ENCODE measurements at places on chromosomes 16 and 17.

DNA sequence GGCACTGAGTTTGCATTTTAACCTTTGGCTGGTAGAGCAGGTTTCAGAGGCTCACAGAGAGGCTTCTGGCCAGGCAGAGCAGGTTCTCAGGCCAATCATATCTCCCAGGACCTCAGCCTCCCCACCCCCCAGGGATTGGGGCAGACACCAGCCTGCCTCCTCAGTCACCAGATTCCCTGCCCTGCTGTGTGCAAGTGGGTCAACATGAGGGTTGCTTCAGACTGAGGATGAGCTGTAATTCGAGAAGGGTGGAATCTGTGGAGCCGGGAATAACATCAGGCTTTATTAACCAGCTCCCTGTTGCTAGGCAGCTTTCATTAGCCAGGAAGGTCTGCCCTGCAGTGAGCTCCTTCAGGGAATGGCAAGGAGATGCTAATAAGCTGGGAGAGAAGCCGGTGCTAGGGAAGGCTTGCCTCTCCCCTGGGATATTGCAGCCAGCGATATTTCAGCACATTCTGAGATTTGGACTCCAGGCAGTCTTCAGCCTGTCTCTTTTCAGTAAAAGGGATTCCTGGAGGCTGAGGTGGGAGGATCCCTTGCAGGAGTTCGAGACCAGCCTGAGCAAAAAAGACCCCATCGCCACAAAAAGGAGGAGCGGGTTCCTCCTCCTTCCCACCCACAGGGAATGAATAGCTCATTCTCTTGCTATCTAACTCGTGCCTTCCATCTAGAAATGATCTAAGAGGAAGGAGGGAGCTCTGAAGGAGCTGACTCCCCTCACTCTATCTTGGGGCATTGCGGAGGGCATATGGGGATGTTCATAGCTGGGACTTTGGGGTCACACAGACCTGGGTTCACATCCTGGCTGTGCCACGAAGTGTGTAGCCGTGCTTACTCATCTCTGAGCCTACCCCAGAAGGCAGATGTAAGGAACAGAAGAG, 10.7 kb downstream of the SGSM2 start:
- no peak for DNase-seq

DNA sequence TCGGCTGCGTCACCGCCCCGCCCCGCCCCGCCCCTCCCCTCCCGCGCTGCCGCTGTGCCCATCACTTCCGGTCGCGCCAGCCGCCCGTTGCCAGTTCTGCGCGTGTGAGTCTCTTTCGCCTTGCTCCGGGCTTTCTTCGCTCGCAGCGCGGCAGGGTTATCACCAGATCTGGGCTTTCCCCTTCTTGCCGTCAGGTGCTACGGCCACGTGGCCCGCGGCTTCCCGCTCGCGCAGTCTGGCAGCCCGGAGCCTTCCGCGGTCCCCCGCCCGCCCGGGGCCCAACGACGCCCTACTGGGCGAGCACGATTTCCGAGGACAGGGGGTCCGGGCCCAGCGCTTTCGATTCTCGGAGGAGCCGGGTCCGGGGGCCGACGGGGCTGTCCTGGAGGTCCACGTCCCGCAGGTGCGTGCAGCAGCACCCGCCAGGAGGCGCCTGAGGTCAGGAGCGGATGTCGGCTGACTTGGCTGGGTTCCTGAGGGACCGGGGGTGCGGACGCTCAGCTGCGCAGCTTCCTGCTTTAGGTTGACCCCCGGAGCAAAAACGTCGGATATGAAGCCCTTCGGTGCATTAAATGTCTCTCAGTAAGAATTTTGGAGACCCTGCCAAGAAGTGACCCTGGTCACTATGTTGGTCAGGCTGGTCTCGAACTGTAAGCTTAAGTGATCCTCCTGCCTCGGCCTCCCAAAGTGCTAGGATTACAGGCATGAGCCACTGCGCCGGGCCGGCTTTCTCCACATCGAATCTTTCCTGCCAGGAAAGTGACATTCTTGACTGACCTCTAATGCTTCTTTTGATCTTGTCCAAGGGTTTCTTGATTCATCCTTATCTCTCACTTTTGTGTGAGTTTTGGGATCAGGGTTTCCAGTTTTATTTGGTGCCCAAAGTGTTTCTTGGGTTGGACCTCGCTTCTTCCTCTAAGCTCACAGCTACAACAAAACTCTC, at the start of gene METTL23:
METTL23 (plus strand) TSS at position 64 of the 943 bp plus-strand sequence. CDS start 2,872 bp downstream, outside the sequence.
- DNase-seq, result peak; percentile 74

DNA sequence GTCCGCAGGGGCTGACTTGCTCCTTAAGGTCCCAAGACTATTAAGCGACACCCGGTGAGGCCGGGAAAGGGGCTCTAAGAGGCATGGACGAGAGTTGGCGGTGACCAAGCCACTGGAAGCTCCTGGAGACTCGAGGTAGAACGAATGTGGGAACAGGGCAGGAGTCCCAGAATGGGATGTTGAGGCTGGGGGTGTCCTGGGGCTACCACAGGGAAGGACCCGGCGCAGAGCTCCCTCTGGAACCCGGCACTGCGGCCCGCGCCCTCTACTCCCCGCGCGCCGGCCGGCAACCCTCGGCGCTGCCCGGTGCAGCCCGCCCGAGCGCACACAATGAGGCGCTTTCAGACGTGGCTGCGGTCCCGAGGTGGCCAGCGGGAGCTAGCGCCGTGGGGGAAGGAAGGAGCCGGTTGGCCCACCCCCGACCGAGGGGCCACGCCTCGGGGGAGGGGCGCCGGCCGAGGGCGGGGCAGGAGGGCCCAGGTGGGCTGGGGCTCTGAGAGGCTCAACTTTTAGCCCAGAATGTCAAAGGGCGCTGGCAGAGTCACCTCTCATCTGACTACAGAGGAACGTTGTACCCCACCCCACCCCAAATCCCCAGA, at the start of gene CHST6:
CHST6 (minus strand) TSS at position 366 of the 599 bp plus-strand sequence. CDS start 15,613 bp downstream, outside the sequence.
- peak; percentile 31 for DNase-seq

DNA sequence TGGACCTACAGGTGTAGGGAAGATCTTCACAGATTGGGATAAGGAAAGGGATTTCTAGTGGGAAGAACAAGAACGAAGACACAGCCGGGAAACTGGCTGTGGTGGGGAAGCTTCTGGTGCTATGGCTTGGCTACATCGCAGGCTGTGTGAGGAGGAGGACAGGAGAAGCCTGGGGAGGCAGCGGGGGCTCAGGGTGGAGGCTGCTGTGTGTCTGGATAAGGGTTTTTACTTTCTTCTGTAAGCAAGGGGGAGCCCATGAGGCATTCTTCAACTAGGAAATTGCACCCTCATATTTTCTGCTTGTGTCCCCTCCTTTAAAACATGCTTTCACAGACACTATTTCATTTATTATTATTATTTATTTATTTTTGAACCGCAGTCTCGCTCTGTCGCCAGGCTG, 2.9 kb upstream of the RHBDF2 start:
- no peak for DNase-seq

- no peak for DNase-seq
Observed at GRCh38 chr17:82893779-82894178, 54.0 kb upstream of the ZNF750 start.

DNA sequence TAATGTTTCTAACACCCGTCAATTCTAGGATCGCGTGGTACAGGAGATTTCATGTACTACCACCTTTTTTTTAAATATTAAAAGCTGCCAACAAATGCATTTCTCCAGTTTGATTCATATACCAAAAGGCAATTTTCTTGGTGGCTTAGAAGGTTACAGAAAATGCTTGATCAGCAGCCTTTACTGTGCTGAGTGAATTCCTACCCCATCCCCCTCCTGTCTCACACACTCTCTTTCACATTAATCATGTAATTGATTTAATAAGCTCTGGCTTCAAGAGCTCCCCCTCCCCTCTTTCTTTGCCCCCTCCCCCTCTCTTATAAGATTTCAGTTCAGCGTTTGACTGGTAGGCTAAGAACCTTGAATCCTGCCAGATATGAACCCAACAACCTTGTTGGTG, 110.5 kb downstream of the RBFOX1 start:
- no peak for DNase-seq

GRCh38 chr17:49727380-49727779, 19.6 kb upstream of the SLC35B1 start:
- no peak for DNase-seq

- no peak for DNase-seq
Observed at GRCh38 chr16:74524926-74525325, 82.0 kb downstream of the GLG1 start.

- DNase-seq, result no peak
Observed at GRCh38 chr17:51362811-51363585, 102.7 kb downstream of the UTP18 start.

DNA sequence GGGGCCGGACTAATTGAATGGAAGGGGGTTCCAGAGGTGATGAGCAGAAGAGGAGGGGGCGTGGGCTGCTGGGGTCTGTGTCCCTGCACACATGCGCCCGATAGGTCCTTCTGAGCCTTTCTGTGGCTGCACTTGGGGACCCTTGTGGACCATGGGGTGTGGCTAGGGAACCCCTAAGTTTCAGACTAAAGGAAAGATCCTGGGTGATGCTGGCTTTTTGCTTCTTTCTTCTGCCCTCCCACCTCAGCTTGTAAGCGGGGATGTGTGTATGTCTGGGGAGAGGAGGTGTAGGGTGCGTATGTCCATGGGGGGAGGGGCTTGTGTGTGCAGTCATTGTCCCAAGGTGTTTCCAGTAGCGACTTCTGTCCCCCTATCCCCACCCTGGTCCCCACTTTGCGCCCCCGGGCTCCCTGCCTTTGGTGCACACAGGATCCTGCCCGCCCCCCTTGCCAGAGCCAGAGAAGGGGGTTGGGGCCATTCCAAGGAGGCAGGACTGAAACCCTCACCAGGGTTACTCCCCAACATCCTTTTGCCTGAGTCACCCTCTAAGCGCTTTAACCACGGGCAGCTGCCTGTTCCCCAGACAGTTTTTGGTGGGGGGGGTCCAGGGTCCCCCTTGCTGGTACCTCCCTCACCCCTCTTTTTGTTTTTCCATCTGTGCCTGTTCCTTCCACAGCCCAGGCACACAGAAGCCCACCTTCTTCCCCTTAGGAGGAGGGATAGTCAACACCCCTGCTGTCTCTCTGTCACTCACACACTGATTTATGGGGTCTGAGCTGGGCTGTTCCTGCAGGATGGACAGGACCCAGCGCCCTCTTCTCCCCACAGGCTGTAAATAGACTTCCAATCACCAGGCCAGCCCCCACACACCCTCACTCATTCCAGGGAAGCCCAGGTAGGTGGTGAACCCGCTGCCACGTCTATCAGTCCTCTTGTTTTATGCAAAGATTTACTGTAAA, 83.2 kb downstream of the ARHGAP23 start:
- no peak for DNase-seq

GRCh38 chr17:81885869-81886548, 5.4 kb downstream of the ALYREF start:
- no peak for DNase-seq

GRCh38 chr16:87303431-87303930, 13.7 kb downstream of the C16orf95 start:
- DNase-seq, result no peak

DNA sequence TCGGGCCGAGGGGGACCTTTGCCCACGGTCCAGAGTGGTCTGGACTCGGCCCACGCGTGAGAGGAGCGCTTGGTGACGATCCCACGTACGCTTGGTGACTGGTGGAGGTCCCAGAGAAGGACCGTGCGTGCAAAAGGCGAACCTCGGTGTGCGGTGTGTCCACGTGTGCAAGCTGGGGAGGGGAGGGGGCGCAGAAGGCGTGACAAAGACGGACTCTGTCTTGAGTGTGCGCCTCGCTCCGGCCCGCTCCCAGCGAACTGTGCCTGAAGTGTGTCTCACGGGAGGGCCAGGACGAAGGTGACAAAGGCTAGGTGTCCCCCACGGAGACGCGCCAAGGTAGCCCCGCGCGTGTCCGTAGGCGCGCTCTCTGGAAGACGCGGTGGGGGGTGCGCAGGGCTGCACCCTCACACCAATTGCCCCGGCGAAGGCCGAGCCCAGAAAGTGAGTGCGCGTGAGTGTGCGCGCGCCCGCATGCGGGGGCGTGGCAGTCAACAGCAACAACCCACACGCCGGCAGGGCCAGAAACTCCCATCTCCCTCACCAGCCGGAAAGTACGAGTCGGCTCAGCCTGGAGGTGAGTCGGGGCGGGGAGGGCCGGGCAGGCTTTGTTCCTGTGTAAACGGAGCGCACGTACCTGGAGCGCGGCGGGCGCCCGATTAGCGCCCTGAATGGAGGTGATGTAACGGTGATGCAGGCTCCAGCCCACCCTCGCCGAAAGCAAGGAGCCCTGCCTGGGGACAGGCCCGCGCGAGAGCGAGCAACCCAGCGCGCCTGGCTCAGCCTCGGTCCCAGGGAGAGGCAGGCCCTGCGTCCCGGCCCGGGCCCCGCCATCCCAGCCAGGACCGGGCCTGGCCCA, at the start of gene GPRC5C:
GPRC5C (plus strand) TSS at position 521 of the 856 bp plus-strand sequence. CDS start 7,689 bp downstream, outside the sequence.
- peak; percentile 52 for DNase-seq

DNA sequence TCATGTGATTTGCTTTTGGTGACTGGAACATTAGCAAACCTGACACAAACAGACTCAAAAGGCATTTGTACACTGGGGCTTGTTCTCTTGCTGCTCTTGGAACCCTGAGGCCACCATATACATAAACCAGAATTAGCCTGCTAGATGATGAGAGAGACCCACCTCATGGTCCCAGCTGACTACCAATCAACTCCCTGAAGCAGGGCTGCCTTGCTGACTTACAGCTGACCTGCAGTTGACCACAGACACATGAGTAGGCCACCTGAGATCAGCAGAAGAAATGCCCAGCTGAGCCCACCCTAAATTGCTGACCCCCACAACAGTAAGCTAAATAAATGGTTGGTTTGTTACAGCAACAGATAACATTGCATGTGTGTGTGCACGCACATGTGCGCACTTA, 28.7 kb downstream of the BRIP1 start:
- no peak for DNase-seq

DNA sequence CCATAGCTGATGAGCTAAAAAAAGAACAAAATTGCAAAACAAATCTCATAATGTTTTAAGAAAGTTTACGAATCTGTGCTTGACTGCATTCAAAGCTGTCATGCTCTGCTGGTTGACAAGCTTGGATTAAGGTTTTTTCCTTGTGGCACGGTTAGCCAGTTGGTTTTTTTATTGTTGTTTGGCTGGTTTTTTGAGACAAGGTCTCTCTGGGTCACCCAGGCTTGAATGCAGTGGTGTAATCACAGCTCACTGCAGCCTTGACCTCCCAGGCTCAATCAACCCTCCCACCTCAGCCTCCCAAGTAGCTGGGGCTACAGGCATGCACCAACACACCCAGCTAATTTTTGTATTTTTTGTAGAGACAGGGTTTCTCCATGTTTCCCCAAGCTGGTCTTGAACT, 45.7 kb downstream of the PHKB start:
- no peak for DNase-seq

DNA sequence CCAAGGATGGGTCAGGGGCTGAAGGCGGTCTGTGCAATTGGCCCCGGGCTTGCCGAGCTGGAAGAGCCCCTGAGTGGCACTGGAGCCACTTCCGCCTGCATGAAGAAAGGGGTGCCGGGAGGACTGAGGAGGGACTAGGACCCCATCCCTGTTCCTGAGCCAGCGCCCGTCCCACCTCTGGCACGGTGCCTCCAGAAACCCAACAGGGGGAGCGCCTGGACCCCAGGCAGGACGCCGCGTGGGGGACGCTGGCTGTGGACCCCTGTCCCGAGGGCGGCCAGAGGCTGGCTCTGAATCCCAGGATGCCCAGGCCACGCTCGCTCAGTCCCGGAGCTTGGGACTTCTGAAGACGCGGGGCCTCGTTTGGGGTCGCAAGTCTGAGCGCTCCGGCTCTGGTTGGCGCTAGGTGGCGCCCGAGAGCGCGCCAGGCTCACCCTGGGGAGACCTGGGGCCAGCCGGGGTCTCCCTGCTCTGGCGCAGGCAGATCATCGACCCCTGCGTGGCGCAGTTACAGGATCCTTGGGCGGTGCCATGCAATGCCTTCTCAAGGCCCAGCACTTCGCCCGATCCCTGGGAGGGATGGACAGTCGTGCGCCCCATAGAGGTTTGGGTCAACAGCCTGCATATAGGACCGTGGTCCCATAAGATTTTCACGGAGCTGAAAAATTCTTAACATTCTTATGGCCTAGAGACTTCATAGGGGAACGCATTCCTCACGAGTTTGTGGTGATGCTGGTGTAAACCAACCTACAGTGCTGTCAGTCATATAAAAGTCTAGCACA, 58.5 kb upstream of the CREBBP start:
- peak; percentile 72 for DNase-seq

GRCh38 chr17:42055496-42055895, 5.1 kb upstream of the C17orf113 start:
- no peak for DNase-seq
